ENCODE measurements at places on chromosomes 1 and 21. TPM values are rescaled to one million over a fixed set of nuclear protein-coding genes. Genes with fewer than 3 reads are reported as not detected.
A peak's percentile ranks its signal among the peaks of the same experiment; 100 is the strongest.

Gene IGFN1
- not detected for total RNA-seq

Gene GTF2B
- 35.7 TPM for total RNA-seq

Gene SLC44A3
- 2.0 TPM for total RNA-seq

Gene KIRREL1
- 81.4 TPM for total RNA-seq

Gene PLXNA2
- total RNA-seq: 20.6 TPM

Gene FAM167B
- total RNA-seq: 0.18 TPM

DNA sequence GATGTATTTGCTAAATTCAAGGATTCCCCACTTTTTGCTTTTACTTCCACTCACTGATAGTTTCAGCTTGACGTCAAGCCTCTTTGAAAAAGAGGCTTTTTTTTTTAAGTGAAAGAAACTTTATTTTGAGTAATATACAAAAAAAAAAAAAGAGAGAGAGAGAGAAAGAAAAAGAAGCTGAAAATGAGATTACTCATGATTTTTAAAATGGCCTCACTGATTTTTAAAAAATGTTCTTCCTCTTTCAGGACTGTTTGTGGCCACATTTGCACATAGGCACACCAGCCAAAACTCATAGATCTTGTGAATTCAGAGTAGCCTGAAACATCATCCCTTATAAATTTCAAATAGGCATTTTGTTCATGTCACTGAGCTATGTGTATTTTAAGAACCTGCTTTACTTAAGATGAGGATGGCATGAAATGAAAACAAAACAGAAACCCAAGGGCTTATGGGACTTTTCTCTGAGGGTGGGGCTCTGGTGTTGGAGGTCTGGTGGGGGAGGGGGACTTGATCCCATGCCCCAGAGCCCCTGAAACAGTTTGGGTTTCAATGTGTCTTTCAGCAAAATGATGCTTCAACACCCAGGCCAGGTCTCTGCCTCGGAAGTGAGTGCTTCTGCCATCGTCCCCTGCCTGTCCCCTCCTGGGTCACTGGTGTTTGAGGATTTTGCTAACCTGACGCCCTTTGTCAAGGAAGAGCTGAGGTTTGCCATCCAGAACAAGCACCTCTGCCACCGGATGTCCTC, 6.1 kb downstream of the ATF3 start:
- DNase-seq: peak; percentile 11

DNA sequence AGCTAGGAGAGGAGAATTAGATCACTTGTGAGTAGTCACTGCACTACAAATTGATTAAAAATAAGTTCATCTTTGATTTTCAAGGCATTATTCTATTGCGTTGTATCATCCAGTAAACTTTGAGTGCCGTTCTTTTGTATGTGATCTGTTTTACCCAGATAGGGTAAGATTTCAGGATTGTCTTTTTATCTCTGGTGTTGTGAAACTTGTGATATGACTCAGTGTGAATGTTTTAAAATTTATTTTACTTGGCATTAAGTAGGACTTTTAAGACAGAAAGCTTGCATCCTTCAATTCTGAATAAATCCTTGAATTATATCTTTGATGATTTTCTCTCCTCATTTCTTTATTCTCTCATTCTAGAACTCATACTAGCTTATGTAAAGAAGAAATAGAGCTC, 93.3 kb upstream of the ADAMTS5 start:
- no peak for DNase-seq

- peak; percentile 96 for DNase-seq
Observed at GRCh38 chr1:151994956-151995355, 1.3 kb upstream of the S100A10 start.

DNA sequence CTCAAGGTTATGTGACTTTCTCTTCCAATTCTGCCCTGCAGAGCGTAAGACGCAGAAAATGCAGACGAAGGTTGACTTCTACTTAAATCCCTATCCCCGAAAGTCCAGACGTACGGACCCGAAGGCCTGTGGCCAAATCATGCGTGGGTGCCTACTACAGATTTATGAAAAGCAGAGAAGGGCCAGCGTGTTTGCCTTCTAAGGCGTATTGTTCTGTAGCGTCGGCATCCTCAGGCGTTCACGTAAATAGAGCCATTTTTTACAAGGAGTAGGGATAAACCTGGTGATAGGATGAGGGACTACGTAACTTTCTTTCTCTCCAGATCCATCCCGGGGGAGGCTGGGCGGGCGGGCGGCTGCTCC, 222 bp upstream of the GIPC2 start:
- no peak for DNase-seq

- no peak for DNase-seq
Observed at GRCh38 chr1:110424699-110425611, 17.5 kb upstream of the LAMTOR5 start.

GRCh38 chr21:44517175-44517899, 22.7 kb downstream of the KRTAP10-1 start:
- DNase-seq: no peak

DNA sequence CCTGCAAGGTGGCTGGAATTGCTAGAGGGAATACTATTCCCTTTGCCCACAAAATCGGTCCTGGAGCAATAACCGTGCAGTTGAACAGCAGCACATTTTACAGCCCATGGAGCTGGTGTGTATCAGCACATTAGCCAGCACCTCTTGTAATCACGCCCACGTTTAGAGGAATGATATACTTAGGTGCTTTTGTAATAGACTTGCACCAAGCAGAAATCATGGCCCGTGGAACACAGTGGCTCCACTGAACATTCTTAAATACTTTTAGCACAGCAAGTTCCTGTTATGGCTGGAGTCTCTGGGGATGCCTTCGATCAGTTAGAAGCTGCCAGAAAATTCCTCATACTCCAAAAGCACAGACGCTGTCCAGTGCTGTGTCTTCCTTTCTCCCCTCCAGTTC, 218.1 kb upstream of the FAM78B start:
- DNase-seq: no peak

- no peak for DNase-seq
Observed at GRCh38 chr1:99691175-99691574, 45.3 kb downstream of the PALMD start.

GRCh38 chr1:3000214-3000613, 21.1 kb upstream of the ACTRT2 start:
- DNase-seq: no peak

GRCh38 chr1:54976747-54977146, 3.7 kb upstream of the TMEM61 start:
- peak; percentile 33 for DNase-seq

- no peak for DNase-seq
Observed at GRCh38 chr1:199010492-199010891, 371.7 kb downstream of the PTPRC start.

DNA sequence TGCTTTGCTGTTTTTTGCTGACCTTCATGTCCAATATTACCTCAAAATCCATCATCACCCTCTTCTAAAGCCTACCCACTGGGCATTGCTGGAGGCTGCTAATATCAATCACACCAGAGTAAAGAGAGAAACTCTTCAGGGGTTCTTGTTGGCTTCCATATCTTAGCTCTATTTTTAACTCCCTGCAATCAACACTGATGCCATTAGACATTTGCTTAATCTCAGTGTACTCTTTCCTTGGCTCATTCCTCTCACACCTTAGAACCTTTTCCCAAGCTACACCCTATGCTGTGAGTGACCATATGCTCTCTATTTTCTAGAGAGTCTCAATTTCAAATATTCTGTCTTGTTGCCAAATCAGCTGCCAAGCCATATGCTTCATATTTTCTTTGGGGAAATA, 40.6 kb upstream of the RABGAP1L start:
- no peak for DNase-seq

DNA sequence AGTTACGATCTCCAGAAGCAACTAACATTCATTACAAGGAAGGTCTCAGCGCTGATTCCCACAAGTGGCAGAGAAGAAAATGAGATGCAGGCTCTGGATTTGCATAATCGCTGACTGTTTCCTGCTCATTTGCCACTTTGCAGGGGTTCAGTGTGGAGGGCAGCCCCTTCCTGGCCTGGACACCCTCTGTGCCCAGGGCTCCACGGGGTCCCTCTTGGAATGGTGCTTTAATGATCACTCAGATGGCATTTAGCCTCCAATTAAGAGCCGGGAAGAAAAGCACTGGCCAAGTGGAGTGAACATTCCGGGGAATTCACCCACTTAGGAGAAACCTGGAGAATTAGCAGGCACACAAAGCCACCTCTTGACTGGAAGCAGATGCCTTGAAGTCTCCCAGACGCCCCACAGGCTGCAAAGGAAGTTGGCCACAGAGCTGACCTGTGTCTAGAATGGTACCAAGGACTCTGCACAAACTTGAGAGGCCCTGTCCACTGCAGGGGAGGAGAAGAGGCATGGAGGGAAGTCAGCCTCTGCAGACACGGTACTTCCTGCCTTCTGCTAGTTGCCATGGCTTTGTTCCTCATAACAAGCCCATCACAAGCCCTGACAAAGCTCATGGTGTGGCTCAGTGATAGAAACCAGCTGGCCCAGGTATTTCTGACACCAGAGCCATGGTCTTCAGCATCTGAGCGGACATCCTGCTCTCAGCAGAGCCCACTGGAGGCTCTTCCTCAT, 157.2 kb downstream of the KAZN start:
- no peak for DNase-seq
